Kidney (tissue), 22 donors: ENCODE measurements at places on chromosomes 6 and 20.

DNA sequence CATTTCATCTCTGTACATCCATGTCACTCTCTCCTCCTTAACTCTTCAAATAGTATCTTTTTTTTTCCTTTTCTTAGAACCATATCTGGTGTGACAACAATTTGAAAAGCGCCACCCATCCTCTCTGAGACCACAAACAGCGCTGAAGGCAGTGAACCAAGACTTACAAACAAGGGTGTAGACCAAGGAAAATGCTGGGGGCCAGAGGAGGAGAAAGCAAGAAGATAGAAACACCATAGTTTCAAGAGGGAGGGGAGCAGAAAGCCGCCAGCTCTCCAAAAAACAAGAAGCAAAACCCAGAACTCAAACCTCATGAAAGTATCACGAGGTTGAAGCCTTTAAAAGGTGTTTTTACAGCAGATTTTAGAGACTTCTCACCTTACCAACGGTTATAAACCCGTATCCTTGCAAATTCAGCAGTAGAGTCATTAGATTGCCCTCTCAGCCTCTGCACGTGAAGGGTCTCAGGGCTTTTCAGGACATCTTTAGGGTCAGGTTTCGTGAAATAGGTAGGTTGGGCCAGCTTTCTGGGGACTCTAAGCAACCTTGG, 13.3 kb upstream of the RIPOR2 start:
- no peak for DNase-seq
- no peaks in the 10 kb centered on the region for H3K4me1 ChIP-seq
- no peaks in the 10 kb centered on the region for H3K36me3 ChIP-seq
- no peak overlapping the region for H3K27ac ChIP-seq
- H3K4me3 ChIP-seq, result no peak overlapping the region

DNA sequence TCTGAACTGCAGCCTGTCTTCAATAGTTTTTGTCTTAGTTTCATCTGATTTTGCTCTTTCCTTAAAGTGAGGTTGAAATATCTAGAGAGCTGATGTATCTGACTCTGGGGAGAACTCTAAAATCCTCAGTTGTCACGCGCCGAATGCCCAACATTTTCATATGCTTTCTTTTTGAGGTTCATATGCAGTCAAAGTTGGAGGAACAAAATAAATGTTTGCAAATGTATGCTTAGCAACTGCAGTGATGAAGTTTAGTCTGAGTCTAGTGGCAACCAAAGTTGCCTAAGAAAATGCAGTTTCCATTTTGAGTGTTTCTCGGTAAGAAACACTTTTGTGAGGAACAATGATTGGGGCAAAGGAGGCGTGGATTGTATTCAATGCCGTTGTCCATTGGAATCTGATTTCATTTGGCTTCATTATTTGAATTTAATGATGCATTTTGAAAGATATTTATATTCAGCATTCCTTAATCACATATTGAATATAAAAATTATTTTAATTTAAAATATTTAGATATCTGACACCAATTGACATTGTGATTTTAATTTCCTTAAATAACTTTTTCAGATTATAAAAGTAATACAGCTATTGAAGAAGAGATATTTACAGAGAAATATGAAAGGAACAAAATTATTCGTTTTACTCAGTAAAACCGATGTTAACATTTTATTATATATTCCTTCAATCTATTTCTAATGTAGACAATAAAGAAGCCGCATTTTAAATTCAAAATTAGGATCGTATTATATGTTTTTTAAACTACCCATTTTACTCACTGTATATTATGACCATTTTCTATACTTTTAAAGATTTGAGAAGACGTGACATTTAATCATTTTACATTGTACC, 122.0 kb downstream of the PLEKHG1 start:
- H3K27ac ChIP-seq, result no peak overlapping the region
- H3K4me1 ChIP-seq, result peaks cover 6% of the 10 kb centered on the region
- H3K36me3 ChIP-seq, result no peaks in the 10 kb centered on the region
- no peaks in the 10 kb centered on the region for H3K27me3 ChIP-seq

- H3K36me3 ChIP-seq, result no peaks in the 10 kb centered on the region
- peaks cover 6% of the 10 kb centered on the region for H3K4me1 ChIP-seq
- H3K27me3 ChIP-seq, result no peaks in the 10 kb centered on the region
- DNase-seq, result no peak
- H3K4me3 ChIP-seq, result peak overlapping the region; percentile 13
Observed at GRCh38 chr6:25035512-25036435, 100.0 kb upstream of the RIPOR2 start.

- H3K27me3 ChIP-seq, result no peaks in the 10 kb centered on the region
- DNase-seq, result no peak
- H3K36me3 ChIP-seq, result no peaks in the 10 kb centered on the region
- H3K4me3 ChIP-seq, result no peak overlapping the region
- H3K4me1 ChIP-seq, result no peaks in the 10 kb centered on the region
Observed at GRCh38 chr6:105894556-105894955, 191.6 kb upstream of the PRDM1 start.

- H3K36me3 ChIP-seq, result peaks cover 5% of the 10 kb centered on the region
- no peaks in the 10 kb centered on the region for H3K27me3 ChIP-seq
- no peak overlapping the region for H3K27ac ChIP-seq
- H3K4me3 ChIP-seq, result no peak overlapping the region
- DNase-seq, result peak; percentile 77
Observed at GRCh38 chr6:158408552-158409130, 96.4 kb downstream of the TULP4 start.

DNA sequence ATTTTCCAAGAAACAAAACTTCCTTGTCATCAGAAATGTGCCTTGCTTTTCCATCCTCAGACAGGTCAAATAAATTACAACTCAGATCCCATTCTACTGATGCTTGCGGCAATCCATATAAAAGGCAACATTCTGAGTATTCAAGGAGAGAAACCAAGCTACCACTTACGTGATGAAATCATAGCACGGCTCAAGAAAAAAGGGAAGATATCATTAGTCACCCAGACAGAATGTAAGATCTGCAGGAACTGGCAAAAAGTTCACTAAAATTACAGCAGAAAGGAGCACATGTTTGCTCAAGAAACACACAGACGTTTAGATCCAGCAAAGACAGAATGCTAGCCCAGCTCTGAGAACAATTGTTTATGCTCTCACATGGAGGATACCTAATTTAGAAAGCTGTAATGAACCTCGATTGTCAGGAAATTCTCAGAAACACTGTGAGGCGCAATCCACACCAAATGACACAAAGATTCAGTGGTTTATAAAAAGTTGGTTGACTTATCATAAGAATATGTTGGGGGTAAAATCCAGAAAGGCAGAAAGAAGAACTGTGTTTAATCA, 304.2 kb downstream of the ADGRG6 start:
- H3K36me3 ChIP-seq, result no peaks in the 10 kb centered on the region
- no peak overlapping the region for H3K27ac ChIP-seq
- no peak for DNase-seq
- H3K4me1 ChIP-seq, result no peaks in the 10 kb centered on the region
- no peaks in the 10 kb centered on the region for H3K27me3 ChIP-seq

GRCh38 chr6:26173836-26174145, 86.6 kb downstream of the HFE start:
- H3K27me3 ChIP-seq, result no peaks in the 10 kb centered on the region
- H3K4me3 ChIP-seq, result no peak overlapping the region
- H3K4me1 ChIP-seq, result no peaks in the 10 kb centered on the region
- DNase-seq, result no peak
- H3K36me3 ChIP-seq, result no peaks in the 10 kb centered on the region

- no peak for DNase-seq
- peaks cover 7% of the 10 kb centered on the region for H3K4me1 ChIP-seq
- H3K4me3 ChIP-seq, result no peak overlapping the region
Observed at GRCh38 chr20:31948008-31948407, 3.8 kb downstream of the PDRG1 start.
